ENCODE measurements at places on chromosomes 1 and 21.

DNA sequence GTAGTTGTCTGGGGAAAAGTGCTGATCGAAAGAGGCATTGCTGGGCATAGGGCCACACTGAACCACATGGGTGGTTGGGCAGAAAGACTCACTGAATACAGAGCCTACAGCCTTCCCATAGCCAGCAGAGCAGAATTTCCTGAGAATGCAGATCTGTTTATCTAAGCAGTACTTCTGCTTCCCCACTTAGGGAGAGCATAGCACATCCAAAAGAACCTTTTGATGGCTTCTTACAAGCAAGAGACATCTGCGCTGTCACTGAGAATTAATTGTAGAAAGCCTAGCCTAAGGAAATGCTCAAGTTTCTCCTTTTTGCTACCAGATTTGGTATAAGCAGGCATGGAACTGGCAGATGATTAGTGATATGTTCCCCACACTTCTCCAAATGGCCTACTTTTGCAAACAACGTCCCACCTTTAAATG lies 13.0 kb upstream of the KLHDC8A start:
- DNase-seq = no peak

DNA sequence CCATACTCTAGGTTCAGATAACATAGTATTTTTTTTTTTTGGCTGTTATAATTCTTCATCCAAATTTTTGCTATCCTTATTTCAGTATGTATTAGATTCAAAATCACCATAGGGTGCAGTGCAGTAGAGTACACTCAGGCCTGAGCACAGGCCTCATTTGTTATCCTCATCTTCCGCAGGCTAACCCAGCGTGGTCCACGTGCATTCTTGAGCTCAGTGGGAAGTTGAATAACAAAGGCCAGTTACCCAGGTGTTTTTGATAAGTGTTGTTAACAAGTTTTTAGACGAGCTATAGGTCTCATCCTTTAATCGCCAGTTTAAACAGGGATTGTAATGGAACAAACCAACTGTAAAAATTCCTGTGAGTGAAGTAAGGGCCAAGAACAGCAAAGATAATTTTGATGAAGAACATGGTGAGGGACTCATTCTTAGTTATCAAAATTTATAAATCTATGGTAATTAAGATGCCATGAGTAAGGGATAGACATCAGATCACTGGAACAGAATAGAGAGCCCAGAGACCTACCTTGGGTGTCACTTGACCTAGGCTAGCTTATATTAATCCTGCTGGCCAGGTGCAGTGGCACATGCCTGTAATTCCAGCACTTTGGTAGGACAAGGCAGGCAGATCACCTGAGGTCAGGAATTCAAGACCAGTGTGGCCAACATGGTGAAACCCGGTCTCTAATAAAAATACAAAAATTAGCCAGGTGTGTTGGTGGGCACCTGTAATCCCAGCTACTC lies 22.0 kb downstream of the FLVCR1 start:
- DNase-seq = no peak

- DNase-seq = no peak
Observed at GRCh38 chr1:91750398-91750996, 135.5 kb downstream of the TGFBR3 start.

DNA sequence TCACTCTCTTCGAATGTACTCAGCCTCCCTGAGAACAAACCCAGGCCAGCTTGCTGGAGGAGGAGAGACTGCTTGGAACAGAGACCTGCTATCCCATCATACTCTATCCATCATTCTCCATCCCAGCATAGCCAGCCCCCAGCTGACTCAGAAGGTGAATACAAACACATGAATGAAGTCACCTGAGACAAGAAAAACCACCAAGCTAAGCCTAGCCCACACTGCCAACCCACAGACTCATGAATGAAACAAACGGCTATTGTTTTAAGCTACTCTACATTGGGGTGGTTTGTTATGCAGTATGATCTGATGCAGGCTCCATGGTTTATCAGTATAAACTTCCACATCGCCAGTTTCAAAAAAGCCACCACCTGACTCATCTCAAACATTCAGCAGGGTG lies 395.6 kb downstream of the SETD4 start:
- DNase-seq = no peak

DNA sequence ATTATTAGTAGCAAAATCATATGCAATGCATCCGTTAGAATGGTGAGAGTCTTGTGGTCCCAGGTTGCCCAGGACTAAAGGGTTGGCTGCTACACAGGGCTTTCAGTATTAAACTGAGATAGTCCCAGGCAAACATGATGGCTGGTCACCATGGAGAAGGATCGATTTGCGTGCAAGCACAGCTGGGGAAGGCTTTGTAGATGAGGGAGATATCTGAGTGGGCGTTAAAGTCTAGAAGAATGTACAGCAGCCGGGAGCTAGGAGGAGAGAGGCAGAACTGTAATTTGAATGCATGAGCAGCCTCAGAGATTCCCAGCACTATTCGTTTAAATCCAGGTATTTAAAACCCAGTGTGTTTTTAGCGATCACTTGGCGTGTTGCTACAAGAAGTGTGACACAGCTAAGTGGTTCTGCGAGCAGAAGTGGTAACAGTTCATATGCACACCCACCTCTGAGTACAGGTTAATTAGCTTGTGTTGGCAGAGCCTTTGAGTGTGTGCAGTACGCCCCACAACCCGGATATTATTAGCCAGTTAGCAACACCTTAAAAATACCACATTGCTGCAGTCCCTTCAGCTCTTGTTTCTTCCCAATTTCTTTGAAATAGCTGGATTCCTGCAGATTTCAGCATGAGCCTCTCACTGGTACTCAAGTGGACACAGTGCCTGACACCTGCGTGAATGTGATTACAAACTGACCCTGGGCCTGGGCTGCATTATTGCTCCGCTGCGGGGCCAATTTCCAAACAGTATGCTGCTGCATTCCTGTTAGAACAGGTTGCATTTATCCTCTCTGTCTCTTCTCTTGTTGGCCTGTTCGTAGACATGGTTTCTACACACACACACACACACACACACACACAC lies 67.2 kb upstream of the SCAF4 start:
- DNase-seq = no peak

- DNase-seq = no peak
Observed at GRCh38 chr1:202376247-202376646, 27.7 kb downstream of the PPP1R12B start.

GRCh38 chr1:108862017-108862610 lies 5.2 kb upstream of the AKNAD1 start:
- no peak for DNase-seq

DNA sequence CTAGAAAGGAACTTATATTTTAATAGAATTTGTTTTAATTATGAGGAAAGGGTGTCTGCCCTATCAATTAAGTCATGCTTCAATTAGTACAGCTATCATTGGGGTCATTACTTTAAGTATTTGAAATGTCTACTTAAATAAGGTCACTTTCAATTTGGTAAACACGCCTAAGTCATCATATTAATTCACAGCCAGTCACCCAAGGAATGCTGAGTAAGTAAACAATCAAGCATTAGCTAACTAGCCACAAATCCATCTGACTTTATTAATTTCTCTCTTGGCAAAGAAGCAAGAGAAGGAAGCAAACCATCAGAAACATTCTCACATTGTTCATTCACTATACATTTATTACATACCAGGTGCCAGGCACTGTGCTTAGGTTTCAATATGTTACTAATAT lies 1.2 kb upstream of the LRRC52 start:
- DNase-seq = no peak
